IMR-90 (cell line): ENCODE measurements at places on chromosomes 7 and 10. TPM values are rescaled to one million over a fixed set of nuclear protein-coding genes. Genes with fewer than 3 reads are reported as not detected.

EPDR1 gene
- total RNA-seq, result under 0.01 TPM in 1 of 2 replicates, not detected in the other

SP8 gene
- total RNA-seq, result not detected in 2 replicates

DNA sequence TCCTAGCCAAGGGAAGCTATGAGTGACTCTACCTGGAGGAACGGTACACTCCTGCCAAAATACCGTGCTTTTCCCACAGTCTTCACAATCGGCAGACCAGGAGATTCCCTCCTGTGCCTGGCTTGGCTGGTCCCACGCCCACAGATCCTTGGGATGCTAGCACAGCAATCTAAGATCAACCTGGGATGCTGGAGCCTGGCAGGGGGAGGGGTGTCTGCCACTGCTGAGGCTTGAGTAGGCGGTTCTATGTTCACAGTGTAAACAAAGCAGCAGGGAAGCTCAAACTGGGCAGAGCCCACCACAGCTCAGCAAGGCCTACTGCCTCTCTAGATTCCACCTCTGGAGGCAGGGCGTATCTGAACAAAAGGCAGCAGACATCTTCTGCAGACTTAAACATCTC, 295.3 kb downstream of the ELMO1 start:
- DNase-seq, result no peak

DNA sequence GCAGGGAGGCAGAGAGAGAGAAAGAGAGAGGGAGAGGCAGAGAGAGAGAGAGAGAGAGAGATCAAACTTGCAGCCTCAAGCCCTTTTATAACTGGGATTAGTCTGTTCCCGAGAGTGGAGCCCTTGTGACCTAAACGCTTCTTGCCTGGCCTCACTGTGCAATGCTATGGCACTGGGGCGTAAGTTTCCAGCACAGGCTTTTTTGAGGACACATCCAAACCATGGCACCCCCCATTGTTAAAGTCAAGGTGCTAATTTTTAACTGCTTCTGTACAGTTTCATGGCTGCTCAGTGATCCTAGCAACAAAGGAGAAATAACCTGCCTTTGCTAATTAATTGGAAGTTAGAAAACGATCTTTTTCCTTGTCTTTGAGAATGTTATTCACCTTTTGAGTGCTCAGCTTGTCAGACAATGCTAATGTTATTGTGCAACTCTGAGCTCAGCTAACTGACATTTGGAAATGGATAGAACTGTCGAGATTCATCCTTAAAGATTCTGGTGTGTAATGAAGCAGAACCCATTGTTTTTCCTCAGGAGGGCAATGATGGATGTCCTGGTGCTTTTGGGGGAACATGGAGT, 268.4 kb downstream of the GLRX3 start:
- DNase-seq, result no peak

GRCh38 chr10:71087622-71088021, 124.7 kb upstream of the UNC5B start:
- DNase-seq, result no peak

DNA sequence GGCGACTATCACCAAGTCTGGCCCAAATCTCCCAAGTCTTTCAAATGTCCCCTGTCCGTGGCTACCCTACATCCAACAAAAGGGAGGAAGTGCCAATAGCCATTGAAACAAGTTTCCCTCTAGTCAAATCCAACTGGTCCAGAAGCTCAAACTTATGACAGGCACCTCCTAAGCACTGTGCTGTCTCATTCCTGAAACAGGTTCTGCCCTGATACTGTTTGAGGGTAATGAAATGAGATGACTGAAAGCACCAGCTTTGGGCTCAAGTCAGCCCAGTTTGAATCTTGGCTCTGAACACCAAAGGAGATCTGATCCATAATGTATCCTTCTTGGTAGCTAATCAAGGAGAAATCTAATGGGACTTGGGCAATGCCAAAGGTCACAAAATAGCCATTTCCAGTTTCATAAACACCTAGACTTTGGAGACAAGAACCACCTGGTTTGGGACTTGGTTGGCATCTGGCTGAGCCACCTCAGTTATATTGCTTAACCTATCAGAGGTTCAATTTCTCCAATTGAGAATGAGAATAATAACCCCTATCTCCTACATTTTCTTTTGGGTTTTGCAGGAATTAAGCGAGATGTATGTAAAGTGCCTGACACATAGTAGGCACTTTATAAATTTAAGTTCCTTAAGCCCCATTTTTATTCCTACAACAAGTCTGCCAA, 34.7 kb upstream of the ARID5B start:
- DNase-seq, result no peak

- DNase-seq, result no peak
Measured at GRCh38 chr7:7681936-7682329, 36.5 kb downstream of the RPA3 start.

DNA sequence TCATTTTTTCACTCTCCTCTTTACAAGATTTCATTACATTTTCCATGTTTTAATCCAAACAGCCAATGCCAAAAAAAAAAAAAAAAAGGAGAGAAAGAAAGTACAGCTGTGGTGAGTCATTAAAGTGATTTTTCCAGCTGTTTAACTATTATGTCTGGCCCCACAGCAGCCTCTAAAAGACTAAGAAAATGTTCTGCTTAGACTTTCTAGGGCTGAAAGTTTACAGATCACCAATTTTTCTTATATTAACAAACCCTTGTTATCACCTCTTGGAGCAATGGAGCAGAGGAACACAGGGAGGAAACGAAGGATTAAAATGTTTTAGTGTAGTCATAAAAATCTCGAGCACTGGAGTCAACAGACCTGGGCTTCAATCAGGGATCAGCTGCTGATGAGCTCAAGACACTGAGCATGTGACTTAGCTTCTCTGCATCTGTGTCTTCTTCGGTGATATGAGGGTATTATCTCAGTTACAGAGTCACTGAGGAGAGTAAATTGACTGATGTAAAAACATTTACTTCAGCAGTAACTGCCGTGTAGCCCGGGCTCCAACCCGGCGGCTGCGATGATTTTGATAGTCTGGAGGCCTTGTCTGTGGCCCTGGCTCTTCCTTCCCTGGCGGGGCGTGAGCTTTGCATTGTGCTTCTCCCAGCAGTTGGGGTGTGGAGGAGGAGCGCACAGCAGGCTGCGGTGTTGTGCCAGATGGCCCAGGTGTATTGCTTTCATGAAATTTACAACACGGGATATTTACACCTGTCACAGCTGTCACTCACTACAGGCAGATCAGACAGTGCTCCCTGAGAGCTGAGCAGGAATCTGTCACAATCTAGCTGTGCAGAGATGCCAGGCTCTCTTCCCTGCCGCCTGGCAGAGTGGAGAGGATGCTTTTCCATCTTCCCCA, 298.3 kb upstream of the FZD8 start:
- peak; percentile 58 for DNase-seq

- no peak for DNase-seq
Measured at GRCh38 chr7:90251304-90251635, 6.3 kb downstream of the CFAP69 start.

DNA sequence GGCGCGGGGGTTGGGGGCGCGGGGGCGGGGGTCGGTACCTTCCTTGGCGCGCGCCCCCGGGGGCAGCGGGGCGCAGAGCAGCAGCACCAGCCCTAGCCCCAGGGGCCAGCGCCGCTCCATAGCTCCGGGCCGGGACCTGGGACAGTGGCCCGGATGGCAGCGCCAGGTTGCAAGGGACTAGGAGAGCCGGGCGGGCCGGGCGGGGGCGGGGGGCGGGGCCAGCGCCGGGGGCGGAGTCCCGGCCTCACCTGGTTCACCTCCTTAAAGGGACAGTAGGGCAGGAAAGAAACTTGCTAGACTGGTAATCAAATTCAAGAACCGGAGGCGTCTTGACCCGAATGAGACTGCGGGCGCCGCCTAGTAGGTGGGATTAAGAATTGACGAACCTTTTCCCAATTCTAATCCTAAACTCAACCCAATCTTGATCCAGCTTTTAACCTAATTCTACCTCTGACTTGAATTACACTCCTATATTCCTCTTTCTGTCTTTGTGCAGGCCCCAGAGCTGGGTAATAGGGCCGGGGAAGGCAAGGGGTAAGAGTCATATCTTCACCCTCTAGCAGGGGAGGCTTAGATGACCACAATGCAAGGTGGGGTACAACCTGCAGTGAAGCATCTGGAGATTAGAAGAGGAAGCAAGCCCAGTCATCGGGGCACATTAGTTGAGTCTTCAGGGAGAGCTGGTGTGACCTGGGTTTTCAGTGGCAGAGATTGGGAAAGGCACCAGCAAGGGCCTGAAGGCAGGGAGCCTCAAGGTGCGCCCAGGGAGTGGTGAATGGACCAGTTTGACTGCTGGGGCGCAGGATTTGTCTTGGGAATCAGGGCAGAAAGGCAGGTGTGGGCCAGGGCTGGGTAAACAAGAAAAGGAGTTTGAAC, at the start of gene EPHA1:
Gene EPHA1, minus strand, starts transcription at position 171 of the 876 bp plus-strand sequence. Its CDS starts 51 bp downstream, at position 120.
- no peak for DNase-seq

DNA sequence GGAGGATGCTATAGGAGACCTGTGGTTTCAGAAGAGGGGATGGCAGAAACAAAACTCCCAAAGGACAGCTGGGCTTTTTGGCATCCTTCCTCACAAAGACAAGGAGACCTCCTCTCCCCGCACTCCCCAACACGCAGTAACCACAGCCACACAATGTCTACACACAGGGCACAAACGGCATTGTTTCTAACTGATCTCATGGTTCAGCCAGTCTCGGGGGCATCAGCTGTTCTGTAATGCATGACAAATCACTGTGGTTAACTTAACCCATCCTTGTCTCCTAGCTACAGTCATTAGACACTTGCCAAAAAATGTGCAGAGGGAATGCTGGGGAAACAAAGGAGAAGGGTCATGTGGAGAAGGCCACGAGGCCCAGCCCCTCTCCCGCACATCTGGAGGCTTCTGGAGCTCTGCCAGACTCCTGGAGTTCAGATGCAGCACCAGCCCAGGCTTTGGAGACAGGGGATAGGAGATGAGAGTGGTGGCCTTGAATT, 7.6 kb upstream of the ADAMTS14 start:
- peak; percentile 95 for DNase-seq

- DNase-seq, result no peak
Measured at GRCh38 chr10:107164992-107165391, 486 bp upstream of the SORCS1 start.
